Left lung (tissue), 14 donors: ENCODE measurements at places on chromosomes 4 and X.

DNA sequence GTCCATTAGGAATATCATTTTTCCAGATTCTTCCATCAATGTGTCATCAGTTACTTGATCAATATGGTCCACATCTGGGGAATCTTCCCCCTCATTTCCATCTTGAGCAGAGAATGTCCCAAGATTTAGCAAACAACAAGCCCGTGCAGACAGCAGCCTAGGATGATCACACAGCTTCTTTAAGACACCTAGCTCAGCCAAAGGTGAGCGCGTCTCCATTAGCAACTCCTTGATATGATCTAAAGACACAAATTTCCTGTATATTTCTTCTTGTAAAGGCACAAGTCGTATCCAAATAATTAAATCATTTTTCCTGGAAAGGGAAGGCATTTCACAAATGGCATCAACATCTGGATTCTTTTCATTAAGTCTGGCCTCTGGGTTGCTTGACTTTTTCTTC lies 25.8 kb downstream of the PIN4 start:
- H3K27me3 ChIP-seq = no peaks in the 10 kb centered on the region
- no peaks in the 10 kb centered on the region for H3K4me1 ChIP-seq
- peaks cover 6% of the 10 kb centered on the region for H3K36me3 ChIP-seq
- no peak for DNase-seq
- no peak overlapping the region for H3K27ac ChIP-seq

DNA sequence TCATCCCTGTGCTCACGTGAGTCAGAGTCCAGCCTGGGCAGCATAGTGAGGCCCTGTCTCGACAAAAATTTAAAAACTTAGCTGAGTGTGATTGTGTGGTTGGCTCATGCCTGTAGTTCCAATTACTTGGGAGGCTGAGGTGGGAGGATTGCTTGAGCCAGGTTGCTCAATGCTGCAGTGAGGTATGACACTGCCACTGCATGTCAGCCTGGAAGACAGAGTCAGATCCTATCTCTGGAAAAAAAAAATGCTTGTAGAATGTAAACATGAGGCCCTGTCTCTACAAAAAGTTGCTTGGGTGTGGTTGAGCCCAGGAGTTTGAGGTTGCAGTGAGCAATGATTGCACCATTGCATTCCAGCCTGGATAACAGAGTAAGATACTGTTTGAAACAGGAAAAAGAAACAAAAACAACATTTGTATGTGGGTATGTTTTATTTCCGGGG lies 11.3 kb upstream of the YTHDC1 start:
- H3K27me3 ChIP-seq = no peaks in the 10 kb centered on the region
- no peaks in the 10 kb centered on the region for H3K36me3 ChIP-seq
- H3K4me3 ChIP-seq = no peak overlapping the region
- H3K4me1 ChIP-seq = no peaks in the 10 kb centered on the region

DNA sequence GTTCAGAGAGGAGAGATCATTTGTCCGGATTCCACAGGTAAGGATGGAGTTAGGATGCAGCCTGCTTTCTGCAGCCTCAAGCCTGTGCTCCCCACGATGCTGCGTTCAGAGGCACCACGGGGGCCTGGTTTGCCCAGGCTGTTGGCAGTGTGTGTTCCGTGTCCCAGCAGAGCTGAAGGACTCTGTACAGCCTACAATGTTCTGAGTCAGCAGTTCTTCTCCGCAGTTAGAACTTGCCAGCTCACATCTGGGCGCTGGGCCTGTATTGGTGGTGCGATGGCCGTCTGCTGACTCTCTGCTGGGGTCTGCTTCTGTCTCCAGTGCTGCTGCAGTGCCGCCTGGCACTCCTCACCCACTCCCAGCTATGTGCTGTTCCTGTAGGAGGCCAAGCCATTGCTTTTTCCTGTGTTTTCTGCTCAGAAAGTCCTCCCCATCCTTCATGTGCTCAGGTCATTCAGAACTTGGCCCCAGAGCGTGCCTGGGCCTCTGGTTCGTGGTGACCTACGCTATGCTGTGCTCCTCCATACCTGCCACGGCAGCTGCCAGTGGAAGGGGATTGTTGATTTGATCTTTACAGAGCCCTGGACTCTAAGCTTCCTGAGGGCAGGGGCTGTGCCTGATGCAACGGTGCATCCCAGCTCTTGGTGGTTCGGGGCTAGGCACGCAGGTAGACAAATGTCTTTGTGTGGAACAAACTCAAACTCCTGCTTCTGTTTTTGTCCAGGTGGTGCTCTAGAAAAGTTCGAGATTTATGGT lies 42.6 kb upstream of the TADA2B start:
- DNase-seq = no peak
- H3K27me3 ChIP-seq = no peaks in the 10 kb centered on the region
- H3K4me3 ChIP-seq = no peak overlapping the region
- no peak overlapping the region for H3K27ac ChIP-seq

GRCh38 chrX:13380211-13380610 lies 60.4 kb upstream of the ATXN3L start:
- DNase-seq = no peak
- H3K4me3 ChIP-seq = no peak overlapping the region
- H3K36me3 ChIP-seq = no peaks in the 10 kb centered on the region
- no peaks in the 10 kb centered on the region for H3K27me3 ChIP-seq
- no peak overlapping the region for H3K27ac ChIP-seq
- H3K4me1 ChIP-seq = no peaks in the 10 kb centered on the region

DNA sequence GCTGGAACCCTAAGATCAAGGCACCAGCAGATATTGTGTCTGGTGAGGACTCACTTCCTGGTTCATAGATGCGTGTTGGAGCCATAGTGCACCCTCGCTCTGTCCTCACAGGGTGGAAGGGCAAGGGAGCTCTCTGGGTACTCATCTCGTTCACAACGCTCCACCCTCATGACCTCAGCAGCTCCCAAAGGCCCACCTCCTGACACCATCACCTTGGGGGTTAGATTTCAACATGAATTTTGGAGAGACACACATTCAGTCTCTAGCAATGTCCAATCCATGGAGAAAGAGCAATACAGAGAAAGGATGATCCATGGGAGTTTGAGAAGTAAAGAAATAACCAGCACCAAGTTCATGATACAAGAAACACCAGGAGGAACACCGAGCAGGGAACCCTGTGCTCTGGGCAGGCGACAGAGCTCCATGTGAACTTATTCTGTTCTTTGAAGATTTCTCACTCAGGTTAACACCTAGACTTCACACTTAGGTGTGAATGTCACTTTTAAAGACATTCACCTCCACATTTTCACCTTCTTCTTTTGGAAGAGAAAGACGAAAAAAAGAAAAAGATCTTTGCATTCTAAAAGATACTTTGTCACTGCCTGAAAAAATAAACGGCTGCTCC lies 171.8 kb upstream of the FAM9B start:
- no peaks in the 10 kb centered on the region for H3K36me3 ChIP-seq
- no peaks in the 10 kb centered on the region for H3K4me1 ChIP-seq
- peaks cover 7% of the 10 kb centered on the region for H3K27me3 ChIP-seq
- H3K27ac ChIP-seq = no peak overlapping the region

GRCh38 chr4:173777421-173777820 lies 247.4 kb upstream of the HAND2 start:
- no peaks in the 10 kb centered on the region for H3K4me1 ChIP-seq
- no peak for DNase-seq
- H3K4me3 ChIP-seq = no peak overlapping the region
- no peaks in the 10 kb centered on the region for H3K36me3 ChIP-seq
- no peak overlapping the region for H3K27ac ChIP-seq

GRCh38 chrX:153064061-153064460 lies 7.8 kb downstream of the PNMA3 start:
- no peaks in the 10 kb centered on the region for H3K4me1 ChIP-seq
- no peaks in the 10 kb centered on the region for H3K27me3 ChIP-seq
- no peak overlapping the region for H3K4me3 ChIP-seq
- H3K36me3 ChIP-seq = no peaks in the 10 kb centered on the region
- DNase-seq = no peak

DNA sequence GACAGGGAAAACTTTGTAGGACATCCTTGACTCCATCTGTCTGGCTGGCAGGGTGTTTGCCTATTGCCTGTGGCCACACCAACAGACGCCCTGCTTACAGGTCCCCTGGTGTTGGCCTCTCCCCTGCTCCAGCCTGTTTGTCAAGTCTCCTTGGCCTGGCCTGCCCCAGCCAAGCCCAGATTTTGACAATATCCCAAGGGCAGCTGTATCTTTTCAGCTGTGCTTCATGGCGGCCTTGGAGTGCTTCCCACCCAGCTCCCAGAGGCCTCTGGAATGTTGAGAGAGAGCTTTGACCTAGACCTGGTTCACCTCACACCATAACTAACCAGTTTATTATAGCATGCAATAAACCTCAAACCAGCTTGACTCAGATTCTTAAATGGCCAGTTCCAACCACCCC lies 204.0 kb upstream of the NHS start:
- H3K36me3 ChIP-seq = no peaks in the 10 kb centered on the region
- H3K27me3 ChIP-seq = no peaks in the 10 kb centered on the region
- DNase-seq = no peak
- no peak overlapping the region for H3K27ac ChIP-seq
- H3K4me1 ChIP-seq = no peaks in the 10 kb centered on the region

DNA sequence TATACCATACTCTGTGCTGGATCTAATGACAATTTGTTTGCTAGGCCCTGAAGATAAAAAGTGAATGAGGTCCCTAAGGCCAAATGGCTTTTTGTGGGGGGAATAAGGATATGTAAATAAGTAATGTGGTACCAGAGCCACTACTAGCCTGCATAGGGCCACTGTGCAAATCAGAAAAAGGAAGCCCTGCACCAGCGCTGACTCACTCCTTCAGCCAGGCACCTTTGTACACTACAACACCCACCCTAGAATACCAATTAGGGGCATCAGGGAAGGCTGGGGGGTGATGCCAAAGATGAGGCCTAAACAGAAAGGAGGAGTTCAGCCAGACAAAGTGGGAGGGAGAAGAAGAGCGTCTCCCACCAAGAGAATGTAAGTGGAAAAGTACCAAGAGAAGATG lies 122.2 kb downstream of the CAMK2D start:
- no peak for DNase-seq
- H3K4me3 ChIP-seq = no peak overlapping the region
- H3K36me3 ChIP-seq = no peaks in the 10 kb centered on the region
- no peak overlapping the region for H3K27ac ChIP-seq
- H3K27me3 ChIP-seq = no peaks in the 10 kb centered on the region

DNA sequence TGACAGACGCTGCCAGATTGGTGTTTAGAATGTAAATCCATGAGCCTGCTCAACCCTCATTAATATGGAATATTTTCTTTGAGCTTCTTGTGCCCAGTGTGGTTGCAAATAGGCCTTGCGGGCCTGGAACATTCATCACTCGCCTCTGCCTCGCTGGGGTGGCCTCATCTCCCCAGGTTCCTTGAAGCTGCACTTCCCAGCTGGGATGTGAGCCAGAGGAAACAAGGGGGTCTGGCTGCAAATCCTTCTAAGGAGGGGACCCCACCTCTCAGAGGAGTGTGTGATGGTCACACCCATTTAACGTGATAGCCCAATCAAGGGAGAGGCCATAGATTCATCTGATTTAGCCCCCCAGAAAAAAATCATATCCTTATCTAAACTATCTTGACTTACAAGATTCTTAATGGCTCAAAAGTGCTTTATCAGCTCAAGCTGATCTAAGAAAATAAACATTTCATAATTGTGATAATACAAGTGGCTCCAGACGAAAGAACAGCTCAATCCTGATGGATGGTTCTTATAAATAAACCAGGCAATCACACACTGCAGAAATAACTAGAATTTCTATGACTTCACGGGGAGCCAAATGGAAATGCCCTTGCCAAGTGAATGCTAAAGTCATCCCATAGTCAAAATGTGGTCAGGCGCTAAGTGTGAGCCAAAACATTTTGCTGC lies 189.9 kb downstream of the PTTG2 start:
- no peaks in the 10 kb centered on the region for H3K27me3 ChIP-seq
- no peak for DNase-seq
- H3K4me3 ChIP-seq = no peak overlapping the region
- no peaks in the 10 kb centered on the region for H3K36me3 ChIP-seq
- H3K27ac ChIP-seq = no peak overlapping the region
